Right lung (tissue), 10 donors: ENCODE measurements at places on chromosomes 11 and 22.

DNA sequence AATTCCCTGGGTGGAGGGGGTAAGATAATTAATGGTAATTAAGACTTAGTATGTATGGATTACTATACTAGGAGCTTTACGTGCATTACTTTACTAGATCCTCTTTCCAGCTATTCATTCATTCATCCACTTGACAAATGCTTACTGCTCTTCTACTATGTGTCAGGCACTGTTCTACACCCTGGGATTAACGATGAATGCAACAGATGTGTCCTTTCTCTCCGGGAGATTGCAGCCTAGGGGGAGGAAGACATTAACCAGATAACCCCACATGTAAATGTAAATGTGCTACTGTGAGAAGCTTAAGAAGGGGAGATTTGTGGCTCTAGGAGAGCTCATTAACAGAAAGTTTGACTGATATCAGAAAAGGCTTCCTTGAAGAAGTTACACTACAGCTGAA is 1.7 kb downstream of the ANKK1 start:
- DNase-seq, result no peak

DNA sequence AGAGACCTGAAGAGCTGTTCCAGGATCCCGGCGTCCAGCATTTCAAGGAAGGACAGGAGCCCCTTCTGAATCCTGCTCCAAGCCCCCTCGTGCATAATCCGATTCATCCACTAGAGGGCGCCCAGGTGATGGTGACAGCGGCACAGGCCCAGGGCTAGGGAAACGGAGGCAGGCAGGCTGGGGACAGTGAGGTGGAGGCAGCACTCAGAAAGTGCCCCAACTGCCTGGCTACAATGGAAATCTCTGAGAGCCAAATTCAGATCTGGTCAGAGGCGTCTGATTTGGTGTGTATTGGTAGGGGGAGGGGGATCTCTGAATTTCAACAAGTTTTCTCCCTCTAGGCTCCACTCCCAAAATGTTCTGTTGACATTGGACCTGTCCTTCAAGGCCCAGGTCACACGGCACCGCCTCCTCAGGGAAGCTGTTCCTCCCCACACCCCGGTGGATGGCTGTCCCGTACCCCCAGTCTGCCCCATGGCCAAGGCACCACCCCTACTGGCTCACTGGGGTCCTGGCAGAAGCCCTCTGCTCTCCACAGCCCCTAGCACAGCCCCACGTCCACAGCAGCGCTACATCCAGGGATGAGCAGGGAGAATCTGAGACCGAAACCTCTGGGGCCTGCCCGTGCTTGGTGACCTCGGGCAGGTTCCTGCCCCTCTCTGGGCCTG is 142.9 kb downstream of the CRYBB2 start:
- peak; percentile 46 for DNase-seq

- DNase-seq, result no peak
Measured at GRCh38 chr22:50323900-50324299, 2.9 kb downstream of the DENND6B start.

- DNase-seq, result peak; percentile 58
Measured at GRCh38 chr22:17639247-17639741, 737 bp downstream of the BCL2L13 start.

GRCh38 chr11:46360878-46361277 is 13.6 kb downstream of the DGKZ start:
- no peak for DNase-seq

GRCh38 chr11:46588915-46589314 is 4.9 kb downstream of the AMBRA1 start:
- no peak for DNase-seq

DNA sequence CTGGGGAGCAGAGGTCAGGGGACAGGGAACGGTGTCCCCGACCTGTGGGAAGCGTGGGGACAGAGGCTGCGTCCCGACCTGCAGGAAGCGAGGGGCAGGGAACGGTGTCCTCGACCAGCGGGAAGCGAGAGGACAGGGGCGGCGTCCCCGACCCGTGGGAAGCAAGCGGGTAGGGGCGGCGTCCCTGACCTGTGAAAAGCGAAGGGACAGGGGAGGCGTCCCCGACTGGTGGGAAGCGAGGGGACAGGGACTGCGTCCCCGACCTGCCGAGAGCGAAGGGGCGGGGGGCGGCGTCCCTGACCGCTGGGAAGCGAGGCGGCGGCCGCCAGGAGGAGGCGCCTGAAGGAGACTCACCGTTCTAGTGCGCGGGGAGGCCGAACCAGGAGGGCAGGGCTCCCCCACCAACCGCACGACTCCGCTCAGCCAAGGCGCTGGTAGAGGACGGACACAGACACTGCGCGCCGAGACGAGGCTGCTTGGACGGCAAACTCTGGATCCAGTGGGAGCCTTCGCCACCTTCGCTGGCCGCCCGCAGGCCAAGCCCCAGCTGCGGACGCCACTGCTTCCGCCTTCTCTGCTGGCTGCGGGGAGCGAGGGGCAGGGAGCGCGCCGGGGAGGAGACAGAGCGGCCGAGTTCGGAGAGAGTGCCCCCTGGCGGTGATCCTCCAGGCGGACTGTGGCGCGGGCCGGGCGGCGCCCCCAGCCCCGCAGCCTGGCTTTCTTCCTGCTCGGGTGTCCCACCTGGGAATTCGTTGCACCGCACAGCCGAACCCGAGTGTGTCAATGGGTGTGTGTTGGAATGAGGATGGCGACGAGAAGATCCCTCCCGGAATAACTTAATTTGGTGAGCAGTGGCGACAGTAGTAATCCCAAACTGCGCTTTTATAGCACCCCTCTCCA is at the start of gene TRAF6:
Gene TRAF6 (minus strand): TSS at position 579 of the 900 bp plus-strand sequence. CDS start 8,757 bp downstream, outside the sequence.
- peak; percentile 89 for DNase-seq

GRCh38 chr11:115672999-115673411 is 168.8 kb upstream of the CADM1 start:
- DNase-seq, result peak; percentile 74

- no peak for DNase-seq
Measured at GRCh38 chr11:134342572-134343340, 11.0 kb downstream of the GLB1L2 start.

GRCh38 chr11:66264914-66265313 is 3.5 kb upstream of the RAB1B start:
- DNase-seq, result no peak

DNA sequence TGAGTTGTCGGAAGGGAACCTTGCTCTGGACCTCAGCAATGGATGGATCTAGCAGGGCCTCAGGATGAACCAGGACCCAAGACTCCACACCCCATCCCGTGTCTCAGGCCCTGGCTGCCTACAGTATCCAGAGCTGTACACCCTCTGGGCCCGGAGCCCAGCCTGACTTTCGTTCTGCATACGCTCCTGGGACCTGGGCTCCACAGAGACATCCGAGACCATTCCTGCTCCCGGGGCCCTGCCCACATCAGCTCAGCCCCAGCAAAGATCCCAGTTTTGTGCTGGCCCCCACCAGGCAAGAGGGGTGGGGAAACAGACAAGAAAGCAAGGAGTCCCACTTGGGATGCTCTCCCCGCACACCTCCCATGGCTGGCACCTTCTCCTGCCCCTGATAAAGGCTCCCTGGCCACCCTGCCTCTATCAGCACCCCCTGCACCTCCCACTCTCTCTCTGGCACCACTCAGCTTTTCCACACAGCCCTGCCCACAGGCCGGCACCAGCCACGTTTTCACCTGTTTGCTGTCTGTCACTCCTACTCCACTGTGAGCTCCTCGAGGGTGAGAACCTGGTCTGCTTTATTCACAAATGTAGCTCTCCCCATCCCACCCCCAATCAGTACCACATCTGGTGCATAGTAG is 64.5 kb upstream of the TCF20 start:
- DNase-seq, result no peak

GRCh38 chr22:41512421-41513194 is 31.7 kb downstream of the POLR3H start:
- DNase-seq, result no peak

- no peak for DNase-seq
Measured at GRCh38 chr22:49993649-49994360, 18.8 kb downstream of the IL17REL start.

DNA sequence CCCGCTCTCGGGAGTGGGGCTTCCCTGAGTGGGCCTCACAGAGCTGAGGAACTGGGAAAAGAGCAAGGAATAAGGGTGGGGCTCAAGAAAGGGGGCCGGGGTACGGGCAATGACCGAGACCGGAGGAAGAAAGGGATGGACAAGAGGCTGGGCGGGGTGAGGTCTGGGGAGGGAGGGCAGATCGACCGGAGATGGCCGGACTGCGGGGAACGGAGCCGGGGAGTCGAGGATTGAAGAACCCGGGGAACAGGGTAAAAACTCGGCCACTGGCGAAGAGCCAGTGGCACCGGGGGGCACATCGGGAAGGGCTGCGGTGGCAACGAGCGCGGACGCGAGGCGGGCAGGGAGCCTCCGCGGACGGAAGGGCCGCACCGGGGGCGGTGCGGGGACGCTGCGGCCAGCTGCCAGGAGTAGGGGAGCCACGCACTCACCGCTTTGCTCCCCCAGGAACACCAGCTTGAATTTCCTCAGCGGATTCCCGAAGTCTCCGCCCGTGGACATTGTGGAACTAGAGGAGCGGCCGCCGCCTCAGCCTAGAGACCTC is 667 bp downstream of the RAB6A start:
- no peak for DNase-seq

GRCh38 chr22:17486313-17486712 is 77.0 kb upstream of the SLC25A18 start:
- no peak for DNase-seq

- DNase-seq, result no peak
Measured at GRCh38 chr11:30451626-30452025, 128.7 kb downstream of the ARL14EP start.

- no peak for DNase-seq
Measured at GRCh38 chr11:129605815-129606214, 209.8 kb upstream of the TMEM45B start.

DNA sequence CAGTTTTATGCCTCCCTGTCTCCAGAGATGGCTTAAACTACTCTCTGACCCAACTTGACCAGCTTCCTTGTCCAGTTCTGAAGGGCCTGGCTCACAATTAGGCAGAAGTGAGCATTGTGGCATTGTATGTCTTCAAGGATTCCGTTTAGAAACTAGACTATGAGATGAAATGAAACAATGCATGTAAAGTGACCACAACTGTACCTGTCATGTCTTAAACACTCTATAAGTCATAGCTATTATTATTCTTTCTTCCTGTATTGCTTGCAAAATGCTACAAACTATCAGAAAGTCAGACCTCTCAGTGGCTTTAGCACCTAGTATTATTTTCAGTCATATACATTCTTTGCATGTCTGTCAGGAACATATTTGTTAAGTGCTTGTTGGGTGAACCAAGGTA is 127.9 kb upstream of the MTMR2 start:
- DNase-seq, result no peak

- no peak for DNase-seq
Measured at GRCh38 chr22:44391481-44392445, 79.0 kb upstream of the SHISAL1 start.

- no peak for DNase-seq
Measured at GRCh38 chr11:118913411-118914125, 12.2 kb downstream of the BCL9L start.

GRCh38 chr11:105858841-105859240 is 163.2 kb downstream of the MSANTD4 start:
- no peak for DNase-seq

DNA sequence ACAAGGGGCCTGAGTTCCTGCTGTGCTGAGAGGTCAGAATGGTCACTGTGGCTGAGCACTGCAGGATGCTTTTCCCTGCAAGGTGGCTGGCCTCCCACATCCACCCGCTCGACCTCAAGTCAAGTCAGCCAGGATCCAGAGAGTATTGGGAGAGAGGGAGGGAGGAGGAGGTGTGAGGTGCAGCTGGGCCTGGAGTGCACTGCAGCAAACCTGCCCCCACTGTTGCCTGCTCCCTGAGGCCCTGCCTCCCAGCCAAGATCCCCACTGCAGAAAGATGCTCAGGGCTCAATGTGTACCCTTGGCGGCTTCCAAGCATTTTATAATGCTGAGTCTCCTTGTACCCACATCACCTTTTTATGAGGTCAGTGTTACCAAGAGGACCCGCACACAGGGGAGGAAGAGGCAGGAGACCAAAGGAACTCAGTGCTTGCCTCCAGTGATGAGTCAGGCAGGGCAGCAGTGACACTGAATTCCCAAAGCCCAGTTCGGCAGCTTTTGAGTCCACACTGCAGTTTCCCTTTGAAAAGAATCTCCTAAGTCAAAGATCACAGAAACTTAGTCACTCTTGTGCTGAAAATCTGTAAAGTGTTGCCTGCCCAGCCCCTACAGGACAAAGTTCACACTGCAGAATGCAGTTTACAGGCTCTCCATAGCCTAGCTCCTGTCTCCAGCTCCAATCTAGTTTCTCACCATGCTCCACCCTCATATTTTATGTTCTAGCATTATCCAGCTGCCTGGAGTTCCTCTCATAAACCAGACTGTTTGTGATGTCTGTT is 3.1 kb downstream of the ENDOD1 start:
- no peak for DNase-seq

DNA sequence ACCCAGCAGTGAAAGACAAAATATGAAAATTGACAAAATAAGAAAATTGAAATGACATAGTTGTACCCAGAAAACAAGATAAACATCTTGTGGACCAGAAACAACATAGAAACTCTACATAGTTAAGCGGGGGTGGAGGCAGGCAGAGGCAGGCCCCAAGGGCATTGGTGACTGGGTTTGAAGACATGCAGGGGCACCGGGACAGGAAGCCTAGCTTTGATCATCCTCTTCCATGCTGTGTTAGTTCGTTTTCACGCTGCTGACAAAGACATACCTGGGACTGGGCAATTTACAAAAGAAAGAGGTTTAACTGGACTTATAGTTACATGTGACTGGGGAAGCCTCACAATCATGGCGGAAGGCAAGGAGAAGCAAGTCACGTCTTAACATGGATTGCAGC is 33.5 kb upstream of the CRTAM start:
- no peak for DNase-seq

DNA sequence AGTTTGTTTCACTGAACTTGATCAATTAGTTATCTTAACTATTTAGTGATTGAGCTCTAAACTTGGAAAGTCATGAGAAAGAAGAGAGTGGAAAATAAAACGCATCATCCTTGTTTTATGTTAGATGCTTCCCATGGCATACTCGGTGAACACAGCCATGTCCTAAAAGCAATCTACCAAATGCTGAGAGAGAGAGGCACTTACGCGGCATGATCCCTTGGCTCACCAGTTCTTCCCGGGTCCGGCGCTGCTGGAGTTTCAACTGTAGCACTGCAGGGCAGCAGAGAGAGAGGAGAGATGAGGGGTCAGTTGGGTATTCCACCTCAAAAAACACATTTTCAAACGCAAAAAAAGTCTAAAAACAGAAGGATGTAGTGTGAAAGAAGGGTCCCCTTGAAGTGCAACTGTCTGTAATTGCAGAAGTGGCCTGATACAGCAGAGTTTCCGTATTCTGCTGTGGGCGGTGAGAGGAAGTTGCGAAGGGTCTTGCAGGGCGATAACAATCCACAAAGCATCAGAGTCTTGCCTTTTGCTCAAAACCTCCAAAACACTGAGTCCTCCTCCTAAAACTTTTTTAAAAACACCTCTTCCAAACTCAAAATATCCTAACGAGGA is 92.7 kb downstream of the SGSM3 start:
- DNase-seq, result no peak

DNA sequence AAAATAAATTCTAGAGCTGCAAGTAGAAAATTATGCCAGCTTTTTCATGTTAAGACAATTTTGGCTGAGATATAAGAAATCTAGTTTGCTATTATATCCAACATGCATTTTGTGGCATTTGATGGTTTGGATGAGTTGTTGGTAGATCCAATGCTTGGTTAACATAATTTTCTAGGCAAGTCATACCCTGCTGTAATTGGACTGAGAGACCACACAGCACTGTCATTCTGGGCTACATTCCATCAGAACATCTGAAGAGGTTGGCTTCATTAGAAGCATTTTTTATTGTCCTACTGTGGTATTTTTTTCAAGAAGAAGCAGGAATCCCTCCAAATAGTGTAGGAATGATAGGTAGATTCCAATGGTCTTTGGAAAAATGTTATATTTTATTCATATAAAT is 561.0 kb downstream of the LUZP2 start:
- DNase-seq, result no peak

- DNase-seq, result no peak
Measured at GRCh38 chr22:18028817-18029527, 4.6 kb upstream of the MICAL3 start.
